Articular chondrocyte of knee joint (primary cell): ENCODE measurements at places on chromosomes 7 and 10. TPM values are rescaled to one million over a fixed set of nuclear protein-coding genes. Genes with fewer than 3 reads are reported as not detected.

CPA4 gene
- 250 and 331 TPM in 2 replicates for total RNA-seq

CNPY1 gene
- not detected in 2 replicates for total RNA-seq

TEX47 gene
- total RNA-seq: not detected in 2 replicates

SLC18A3 gene
- not detected in 2 replicates for total RNA-seq

SPDYE5 gene
- total RNA-seq: 0.11 and 0.13 TPM in 2 replicates

NKX1-2 gene
- not detected in 2 replicates for total RNA-seq

PBLD gene
- total RNA-seq: 20.8 and 34.9 TPM in 2 replicates

UPK3B gene
- total RNA-seq: 0.52 and 0.54 TPM in 2 replicates
